Vagina (tissue), 2 donors: ENCODE measurements at places on chromosomes 16 and 17.

GRCh38 chr16:62977876-62978275 lies 941.6 kb upstream of the CDH8 start:
- no peak for DNase-seq
- no peaks in the 10 kb centered on the region for H3K27me3 ChIP-seq
- H3K27ac ChIP-seq: no peak overlapping the region
- H3K4me3 ChIP-seq: no peak overlapping the region

- H3K27me3 ChIP-seq: no peaks in the 10 kb centered on the region
- no peaks in the 10 kb centered on the region for H3K36me3 ChIP-seq
Observed at GRCh38 chr17:46733837-46734475, 84.5 kb downstream of the WNT3 start.

DNA sequence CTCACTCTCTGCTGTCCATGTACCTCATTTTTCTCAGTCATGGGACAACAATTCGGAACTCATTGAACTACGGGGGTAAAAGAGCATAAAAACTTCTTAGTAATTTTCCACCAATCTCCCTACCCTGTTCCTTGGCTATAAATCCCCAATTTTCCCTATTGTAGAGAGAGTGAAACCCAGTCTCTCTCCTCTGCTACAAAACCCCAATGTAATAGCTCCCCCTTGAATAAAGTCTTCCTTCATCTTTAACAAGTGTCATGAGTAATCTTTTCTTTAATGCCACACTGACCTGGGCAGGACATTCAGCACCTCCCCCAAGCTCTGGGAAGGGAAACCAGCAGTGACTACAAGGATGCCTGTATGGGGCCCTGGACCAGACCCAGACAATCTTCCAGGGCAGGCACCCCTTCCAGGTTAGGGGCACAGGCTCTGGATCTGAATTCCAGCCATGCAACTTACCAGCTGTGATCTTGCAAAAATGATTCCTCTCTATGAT lies 10.2 kb upstream of the EIF1 start:
- peaks cover 6% of the 10 kb centered on the region for H3K4me1 ChIP-seq
- H3K27me3 ChIP-seq: no peaks in the 10 kb centered on the region
- DNase-seq: no peak
- peak overlapping the region; percentile 8 for H3K27ac ChIP-seq

DNA sequence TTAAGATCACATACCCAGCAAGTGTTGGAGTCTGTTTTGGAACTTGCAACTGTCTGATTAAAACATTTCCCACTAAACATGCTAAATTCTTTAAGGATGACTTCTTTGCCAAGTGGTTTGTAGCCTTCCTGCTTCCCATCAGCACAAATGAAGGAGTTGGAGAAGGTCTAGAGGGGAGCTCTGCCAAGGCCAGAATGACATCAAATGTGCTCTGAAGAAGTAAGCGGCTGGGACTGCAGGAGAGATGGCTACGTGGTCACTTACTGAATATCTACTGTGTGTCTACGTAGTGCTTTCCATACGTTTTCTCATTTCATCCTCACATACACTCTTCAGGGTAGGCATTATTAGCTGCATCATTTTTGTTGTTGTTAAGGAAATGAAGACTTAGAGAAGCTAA lies 135.7 kb upstream of the NLRP1 start:
- H3K27me3 ChIP-seq: no peaks in the 10 kb centered on the region
- H3K4me1 ChIP-seq: no peaks in the 10 kb centered on the region
- H3K27ac ChIP-seq: no peak overlapping the region
- H3K4me3 ChIP-seq: no peak overlapping the region

DNA sequence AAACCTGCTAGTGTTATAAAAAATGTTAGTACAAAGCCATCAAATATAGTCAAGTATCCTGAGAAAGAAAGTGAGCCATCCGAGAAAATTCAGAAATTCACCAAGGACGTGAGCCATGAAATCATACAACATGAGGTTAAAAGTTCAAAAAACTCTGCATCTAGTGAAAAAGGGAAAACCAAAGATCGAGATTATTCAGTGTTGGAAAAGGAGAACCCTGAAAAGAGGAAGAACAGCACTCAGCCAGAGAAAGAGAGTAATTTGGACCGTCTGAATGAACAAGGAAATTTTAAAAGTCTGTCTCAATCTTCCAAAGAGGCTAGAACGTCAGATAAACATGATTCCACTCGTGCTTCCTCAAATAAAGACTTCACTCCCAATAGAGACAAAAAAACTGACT lies 31.7 kb downstream of the RBBP6 start:
- no peak for DNase-seq
- H3K4me3 ChIP-seq: no peak overlapping the region
- H3K36me3 ChIP-seq: peaks cover 7% of the 10 kb centered on the region
- no peaks in the 10 kb centered on the region for H3K27me3 ChIP-seq

GRCh38 chr17:74282587-74283370 lies 8.7 kb downstream of the DNAI2 start:
- H3K27me3 ChIP-seq: no peaks in the 10 kb centered on the region
- DNase-seq: no peak
- no peaks in the 10 kb centered on the region for H3K4me1 ChIP-seq
- no peaks in the 10 kb centered on the region for H3K36me3 ChIP-seq
- H3K4me3 ChIP-seq: no peak overlapping the region
- no peak overlapping the region for H3K27ac ChIP-seq

DNA sequence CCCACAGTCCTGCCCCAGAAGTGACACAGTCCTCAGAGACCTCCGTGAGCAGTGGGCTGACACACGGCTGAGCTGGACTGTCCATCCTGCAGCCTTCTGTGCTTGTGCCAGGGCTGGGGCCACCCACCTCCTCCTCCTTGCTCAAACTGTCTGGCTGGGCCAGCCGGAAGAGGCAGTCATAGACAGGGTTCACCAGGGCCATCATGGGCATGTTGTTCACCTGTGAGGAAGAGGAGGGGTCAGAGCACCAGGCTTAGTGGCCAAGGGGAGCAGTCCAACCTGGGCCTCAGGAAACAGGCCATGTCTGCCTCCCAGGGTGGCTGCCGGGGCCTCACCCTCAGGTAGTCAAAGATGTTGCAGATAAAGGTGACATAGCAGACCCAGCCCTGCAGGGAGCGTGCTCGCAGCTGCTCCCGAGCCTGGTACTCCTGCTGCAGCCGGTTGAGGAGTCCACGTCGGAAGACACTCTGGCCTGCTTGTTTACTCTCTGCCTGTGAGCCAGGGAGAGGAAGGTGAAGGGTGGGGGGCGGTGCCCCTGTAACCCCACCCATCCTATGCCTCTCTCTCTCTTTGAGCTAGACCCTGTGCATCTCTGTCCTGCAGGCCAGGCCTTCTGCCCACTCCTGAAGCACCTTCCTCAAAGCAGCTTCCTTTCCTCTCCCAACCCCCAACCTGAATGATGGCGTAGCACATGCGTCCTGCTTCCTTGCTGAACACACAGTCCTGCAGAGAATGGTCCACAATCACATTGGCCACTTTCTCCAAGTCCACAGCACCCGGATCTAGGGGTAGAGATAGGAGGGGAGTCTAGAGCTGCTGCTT lies 3.4 kb downstream of the MIF4GD start:
- H3K4me3 ChIP-seq: no peak overlapping the region
- DNase-seq: no peak
- H3K4me1 ChIP-seq: peaks cover 31% of the 10 kb centered on the region
- peaks cover 34% of the 10 kb centered on the region for H3K36me3 ChIP-seq

DNA sequence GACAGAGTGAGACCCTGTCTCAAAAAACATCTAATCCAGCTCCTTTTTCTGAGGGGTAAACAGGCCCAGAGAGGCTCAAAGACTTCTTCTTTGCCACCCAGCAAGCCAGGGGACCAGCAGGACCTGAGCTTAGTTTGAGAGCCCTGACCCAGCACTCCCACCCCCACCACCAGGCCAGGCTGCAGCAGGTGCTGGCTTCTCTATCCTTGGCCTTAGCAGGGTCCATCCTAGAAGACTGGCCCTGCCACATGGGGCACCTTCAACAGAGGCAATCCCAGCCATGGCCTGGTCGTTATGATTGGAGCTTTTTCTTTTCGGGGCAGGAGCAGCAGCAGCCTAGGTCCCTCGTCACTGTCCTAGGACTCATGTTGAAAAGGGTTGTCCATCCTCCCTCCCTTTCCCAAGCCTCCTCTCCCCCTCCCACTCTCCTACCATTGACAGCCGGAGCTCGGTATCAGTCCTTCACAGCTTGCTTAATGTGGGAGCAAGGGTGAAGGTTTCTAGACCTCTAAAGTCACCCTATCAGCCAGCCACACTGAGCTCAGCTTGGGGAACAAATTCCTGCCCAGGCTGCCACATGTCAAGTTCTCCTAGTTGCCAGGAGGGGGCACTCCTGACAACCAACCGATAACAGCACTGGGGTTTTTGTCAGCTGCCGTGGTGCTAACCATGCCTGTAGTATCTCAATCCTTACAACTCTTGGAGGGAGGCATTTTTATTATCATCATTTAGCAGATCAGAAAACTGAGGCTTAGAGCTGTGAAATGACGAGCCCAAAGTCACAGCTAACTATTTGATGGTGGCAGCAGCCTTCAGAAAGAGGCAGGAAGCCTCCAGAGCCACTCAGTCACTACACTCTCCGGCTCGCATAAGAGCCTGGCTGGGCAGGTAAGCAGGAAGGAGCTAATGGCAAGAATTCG lies 11.2 kb downstream of the MRPL27 start:
- no peak for DNase-seq
- no peak overlapping the region for H3K27ac ChIP-seq
- no peaks in the 10 kb centered on the region for H3K36me3 ChIP-seq

DNA sequence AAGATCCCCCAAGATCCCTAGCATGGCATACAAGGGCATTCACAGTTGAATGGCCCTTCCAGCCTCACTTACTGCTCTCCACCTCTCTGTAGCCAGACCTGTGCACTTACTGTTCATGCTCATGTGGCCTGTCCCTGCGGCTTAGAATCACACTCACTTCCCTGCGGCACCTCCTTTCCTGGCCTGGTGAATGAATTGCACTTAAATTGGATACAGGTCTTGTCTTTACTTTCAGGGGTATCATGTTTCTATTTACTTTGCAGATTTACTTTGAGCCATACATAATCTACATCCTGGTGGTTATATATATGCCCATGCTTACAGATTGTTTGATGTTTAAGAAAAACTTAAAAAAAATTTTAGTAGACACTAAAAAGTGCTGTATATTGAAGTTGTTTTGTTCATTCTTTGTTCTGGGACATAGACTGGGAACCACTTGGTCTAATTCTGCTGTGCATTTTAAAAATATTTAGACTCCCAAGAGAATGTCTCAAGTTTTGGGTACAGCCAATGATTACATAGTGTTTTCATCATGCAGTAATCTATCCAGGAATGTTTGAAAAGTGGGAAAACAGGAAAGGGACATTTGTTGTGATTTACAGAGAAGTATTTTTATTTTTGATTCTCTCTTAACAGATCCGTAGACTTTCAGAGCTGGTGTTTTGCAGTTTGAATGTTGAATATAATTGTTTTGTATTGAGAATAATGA lies 63.9 kb downstream of the NUP88 start:
- no peak for DNase-seq
- H3K27me3 ChIP-seq: no peaks in the 10 kb centered on the region

DNA sequence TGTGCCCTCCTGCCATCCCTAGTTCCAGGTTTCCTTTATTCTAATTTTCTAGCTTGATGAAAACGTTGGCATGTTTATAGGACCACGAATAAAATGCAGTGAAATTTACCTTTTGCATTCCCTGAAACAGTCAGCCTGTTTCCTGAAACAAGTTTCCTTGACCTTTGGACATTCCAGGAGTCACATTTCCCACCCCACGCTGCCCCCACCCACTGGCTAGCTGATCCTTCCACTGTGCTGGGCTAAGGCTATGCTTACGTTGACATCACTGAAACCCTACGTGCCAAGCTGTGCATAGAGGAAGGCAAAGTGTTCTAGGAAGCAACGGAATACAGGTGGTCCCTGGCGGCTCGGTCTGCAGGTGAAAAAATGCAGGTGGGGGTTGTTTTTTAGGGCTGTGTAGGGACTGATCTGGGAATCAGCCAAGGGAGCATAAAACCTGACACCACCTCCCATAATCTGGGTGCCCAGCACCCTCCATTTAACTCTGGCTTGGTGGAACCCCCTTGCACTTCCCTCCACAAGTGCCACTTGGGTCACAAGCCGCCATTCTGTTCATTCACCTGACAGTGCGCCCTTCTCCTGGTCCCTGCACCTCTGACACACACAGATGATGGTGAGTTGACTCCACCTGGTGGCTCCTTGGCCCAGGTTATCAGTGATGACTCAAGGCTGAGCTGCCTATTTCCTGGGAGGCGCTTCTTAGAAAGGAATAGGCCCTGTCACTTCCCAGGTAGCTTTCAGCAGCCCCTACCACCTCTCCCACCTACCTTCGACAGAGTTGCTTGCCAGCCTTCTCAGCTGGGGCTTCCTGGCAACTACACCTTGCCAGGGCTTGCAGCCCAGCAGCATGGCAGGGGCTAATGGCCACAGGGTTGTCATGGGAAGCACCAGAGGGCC lies 83.7 kb downstream of the N4BP1 start:
- no peaks in the 10 kb centered on the region for H3K27me3 ChIP-seq
- H3K27ac ChIP-seq: no peak overlapping the region
- H3K36me3 ChIP-seq: no peaks in the 10 kb centered on the region
- no peaks in the 10 kb centered on the region for H3K4me1 ChIP-seq
- H3K4me3 ChIP-seq: no peak overlapping the region

- DNase-seq: no peak
- H3K27ac ChIP-seq: peak overlapping the region; percentile 86
- H3K4me1 ChIP-seq: peaks cover 39% of the 10 kb centered on the region
Observed at GRCh38 chr16:75026892-75027391, 28.1 kb downstream of the ZNRF1 start.

DNA sequence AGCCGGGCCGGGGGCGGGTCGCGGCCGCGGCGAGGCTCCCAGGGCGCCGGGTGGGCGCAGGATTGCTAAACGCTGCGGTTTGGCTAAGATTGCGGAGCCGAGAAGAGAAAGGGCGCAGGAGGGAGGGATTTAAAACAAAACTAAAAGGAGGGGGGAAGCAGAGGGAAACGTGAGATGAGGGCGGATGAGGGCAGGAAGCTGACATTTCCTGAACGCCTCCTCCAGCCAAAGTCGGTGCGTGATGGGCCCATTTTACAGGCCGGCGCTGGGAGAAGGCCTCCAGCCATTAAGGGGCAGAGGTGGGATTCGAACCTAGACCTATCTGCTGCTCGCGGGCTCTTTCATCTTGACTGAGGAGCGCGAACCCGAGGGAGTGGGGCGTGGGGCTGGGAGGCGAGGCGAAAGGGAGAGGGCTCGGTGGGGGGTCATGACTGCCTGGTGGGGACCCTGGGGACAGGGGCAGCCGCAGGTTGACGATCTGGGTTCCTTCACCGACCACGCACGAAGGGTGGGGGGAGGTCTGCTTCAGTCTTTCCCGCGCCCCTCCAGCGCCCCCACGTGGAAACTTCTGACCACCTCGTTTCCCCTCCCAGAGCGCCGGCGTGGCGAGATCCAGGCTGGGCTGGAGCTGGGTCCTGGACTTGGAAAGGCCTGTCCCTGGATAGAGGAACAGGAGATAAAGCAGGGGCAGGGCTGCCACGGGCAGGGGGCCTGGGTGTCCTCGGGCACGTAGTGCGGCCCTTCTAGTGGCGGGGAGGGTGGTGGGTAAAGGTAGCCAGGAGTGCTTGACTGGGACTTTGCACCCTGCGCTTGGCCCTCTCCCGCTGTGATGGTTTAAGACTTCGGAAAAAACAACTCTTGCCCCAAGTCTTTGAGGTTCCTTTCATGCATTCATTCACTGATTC lies 3.8 kb upstream of the TAC4 start:
- no peaks in the 10 kb centered on the region for H3K36me3 ChIP-seq
- H3K27me3 ChIP-seq: no peaks in the 10 kb centered on the region
- H3K4me3 ChIP-seq: peak overlapping the region; percentile 61
- peak overlapping the region; percentile 56 for H3K27ac ChIP-seq
- DNase-seq: no peak

- H3K4me3 ChIP-seq: no peak overlapping the region
- H3K27me3 ChIP-seq: no peaks in the 10 kb centered on the region
Observed at GRCh38 chr16:51562891-51563290, 411.8 kb upstream of the SALL1 start.
